ENCODE measurements at places on chromosomes 3 and 15. TPM values are rescaled to one million over a fixed set of nuclear protein-coding genes. Genes with fewer than 3 reads are reported as not detected.

GOLGA8T gene
- total RNA-seq, result not detected

TRIM69 gene
- total RNA-seq, result 2.6 TPM

DNA sequence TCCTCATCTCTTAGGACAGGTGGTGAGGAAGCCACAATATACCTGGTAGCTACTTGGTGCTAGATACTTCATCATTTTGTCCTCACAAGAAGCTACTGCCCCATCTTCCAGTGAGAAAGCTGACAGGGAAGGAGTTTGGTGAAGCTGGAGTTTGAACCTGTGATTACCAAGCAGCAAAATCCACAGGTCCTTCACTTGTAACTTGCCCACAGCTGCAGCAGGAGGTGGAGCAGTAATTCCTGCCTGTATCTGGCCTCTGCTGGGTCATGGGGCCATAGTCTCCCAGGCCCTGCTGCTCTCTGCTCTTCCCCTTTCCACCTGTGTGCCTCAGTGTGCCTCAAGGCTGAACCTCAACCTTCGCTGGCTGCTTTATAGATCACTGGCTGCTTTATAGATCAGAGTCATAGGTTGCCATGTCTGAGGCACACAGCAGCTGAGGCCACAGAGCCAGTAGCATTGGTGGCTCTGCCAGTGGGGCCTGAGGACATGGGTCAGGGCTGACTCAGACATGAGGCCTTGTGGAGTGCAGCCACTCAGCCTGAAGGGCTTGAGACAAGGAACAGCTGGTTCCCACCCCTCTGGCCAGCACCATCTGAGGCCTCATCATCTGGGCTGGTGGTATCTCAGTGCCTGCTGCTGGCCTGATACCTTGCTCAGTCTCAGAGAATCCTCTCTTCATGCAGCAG lies 11.1 kb upstream of the CHRNB4 start:
- DNase-seq, result no peak

- no peak for DNase-seq
Observed at GRCh38 chr3:175818811-175819464, 959.8 kb downstream of the NAALADL2 start.

- no peak for DNase-seq
Observed at GRCh38 chr3:122067588-122068240, 12.6 kb downstream of the CD86 start.

DNA sequence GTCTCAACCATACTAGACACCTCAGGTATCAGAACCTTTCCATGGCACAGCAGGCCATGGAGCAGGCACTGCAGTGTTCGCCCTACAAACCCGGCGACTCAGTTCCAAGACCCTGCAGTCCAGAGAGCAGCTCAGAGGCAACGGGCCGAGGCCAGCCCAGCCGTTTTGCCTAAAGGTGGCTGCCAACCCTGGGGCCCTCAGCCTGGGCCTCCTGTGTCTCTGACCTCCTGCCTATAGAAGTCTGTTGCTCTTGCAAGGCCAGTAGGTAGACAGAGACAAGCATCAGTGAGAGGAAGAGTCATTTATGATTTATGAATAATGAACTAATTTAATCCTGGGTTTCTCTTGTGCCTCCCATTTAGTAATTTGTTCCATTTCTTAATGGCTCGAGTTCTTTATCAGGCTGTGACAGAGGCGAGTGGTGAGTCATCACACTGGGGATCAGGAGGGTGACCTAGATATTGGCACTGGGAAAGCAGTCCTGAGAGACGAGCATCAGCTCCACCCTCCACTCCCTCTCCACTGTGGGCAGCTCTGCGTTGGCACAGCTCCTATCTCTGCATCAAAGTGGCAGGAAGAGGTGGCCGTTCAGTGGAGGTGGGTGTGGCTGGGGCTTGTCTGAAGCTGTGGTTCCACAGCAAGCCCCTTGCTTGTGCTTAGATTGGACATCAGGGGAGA lies 79.8 kb downstream of the ABHD5 start:
- DNase-seq, result peak; percentile 82

Measured in body of pancreas (tissue), 4 donors.